Right cardiac atrium (tissue), 5 donors: ENCODE measurements at places on chromosomes 7 and 10. TPM values are rescaled to one million over a fixed set of nuclear protein-coding genes. Genes with fewer than 3 reads are reported as not detected.

Gene PDK4
- total RNA-seq, result 53.0 TPM

DNA sequence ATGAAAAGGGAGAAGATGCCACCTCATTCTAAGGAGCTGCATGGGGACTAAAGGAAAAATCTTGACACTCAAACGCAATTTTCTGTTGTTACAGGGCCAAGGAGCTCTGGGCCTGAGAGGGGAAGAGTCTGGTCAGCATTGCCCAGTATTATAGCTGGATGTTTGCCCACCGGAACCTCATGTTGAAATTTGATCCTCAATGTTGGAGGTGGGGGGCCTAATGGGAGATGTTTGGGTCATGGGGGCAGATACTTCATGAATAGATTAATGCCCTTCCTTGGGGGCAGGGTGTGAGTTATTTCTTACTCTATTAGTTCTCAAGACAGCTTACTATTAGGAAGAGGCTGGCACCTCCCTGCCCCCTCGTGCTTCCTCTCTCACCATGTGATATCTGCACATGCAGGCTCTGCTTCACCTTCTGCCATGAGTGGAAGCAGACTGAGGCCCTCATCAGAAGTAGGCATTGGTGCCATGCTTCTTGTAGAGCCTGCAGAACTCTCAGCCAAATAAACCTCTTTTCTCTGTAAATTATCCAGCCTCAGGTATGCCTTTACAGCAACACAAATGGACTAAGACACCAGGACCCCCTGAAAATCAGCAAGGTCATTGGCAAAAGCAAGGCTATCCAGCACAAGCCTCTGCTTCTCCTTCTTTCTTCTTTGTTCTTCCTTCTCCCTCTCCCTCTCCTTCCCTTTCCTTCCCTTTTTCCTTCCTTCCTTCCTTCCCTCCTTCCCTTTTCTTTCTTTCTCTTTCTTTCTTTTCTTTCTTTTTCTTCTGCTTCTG is 15.1 kb downstream of the GCK start:
- no peak for DNase-seq

DNA sequence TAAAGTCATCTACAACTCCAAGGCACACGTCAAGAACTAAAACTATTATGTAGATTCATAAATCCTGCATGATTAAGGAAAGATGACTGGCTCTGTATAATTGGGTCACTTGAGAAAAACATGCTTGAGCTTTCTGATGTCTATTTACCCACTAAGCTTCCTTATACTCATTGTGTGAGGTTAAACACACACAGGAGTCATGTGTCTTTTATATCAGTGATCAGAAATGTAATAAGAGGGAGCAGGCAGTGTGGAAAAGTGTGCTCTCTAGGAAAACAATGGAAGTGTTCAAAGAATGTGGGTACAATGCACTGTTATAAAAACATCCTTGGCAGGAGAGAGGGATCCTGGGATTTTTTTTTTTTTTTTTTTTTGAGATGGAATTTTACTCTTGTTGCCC is 108.6 kb upstream of the ARID5B start:
- DNase-seq, result no peak

Gene LRRC4
- total RNA-seq, result 6.8 TPM

Gene RHOBTB1
- total RNA-seq, result 9.7 TPM

DNA sequence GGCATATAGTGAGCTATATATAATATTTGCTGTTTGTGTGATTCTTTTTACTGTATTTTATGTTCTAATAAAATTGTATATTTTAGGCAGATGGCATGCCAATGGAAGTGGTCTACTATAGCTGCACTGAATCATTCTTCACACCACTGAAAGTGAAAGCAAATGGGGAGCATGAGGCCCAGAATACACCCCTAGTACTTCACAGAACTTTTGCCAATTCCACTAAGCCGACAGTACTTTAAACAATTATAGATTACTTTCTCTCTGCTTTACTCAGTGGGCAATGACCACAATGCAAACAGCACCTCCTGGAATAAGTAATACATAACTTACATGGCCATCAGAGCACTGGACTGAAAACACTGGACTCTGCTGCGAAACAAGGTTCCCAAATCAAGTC is 70.2 kb downstream of the ANKRD26 start:
- DNase-seq, result no peak

DNA sequence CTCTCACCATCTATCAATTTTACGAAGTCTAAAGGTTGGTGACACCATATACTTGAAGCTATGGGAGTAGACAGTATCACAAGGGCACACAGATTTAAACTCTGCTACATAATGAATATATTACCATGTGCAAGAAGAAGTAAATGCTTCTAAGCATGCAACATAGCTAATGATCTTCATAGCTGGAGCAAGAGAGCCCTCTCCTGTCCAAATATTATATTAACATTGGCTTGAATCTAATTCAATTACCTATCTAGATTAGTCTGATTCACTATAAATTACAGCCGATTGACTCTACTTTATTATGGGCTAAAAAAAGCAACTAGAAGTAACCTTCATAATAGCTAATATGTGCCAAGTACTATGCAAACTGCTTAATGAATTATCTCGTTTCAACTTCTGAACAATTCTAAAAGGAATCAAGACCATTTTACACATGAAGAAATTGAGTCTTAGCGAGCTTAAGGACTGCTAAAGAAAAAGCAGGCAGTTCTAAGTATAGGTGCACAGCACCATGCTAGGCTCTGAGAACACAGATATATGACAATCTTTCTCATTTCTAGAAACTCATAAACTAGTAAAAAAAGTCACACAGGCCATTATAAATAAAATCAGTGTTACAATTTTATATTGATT is 21.9 kb downstream of the FRA10AC1 start:
- DNase-seq, result no peak

DNA sequence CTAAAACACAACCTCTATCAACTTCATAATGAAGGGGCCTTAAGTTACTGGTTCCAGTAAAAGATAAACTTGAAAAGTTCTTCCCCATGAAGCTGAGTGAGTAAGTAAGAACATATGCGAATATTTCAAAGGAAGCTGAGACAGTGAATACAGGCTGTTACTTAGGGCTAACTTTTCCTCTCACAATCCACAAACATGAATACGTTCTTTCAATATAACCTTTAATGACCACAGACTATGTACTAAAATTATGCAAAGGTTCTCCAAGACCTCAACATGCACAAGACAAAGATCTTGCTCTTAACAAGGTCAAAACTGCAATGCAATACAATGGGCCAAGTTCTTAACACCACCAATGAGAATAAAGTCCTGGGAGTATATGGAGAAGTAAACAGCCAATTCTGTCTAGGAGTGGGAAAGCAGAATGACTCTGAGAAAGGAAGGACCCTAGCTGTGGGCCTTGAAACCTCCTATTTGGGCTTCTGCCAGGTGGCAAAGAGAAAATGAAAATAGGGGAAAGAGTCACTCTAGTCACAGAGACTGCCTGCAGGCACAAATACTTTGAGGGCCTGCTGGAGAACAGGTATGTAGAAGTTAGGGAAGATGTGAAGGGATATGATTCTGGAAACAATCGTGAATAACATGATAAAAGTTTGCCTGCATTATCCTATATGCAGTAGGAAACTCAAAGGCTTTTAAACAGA is 43.7 kb downstream of the OSBPL3 start:
- DNase-seq, result no peak

Gene BTBD16
- total RNA-seq, result 0.17 TPM

GRCh38 chr10:50234486-50234885 is 16.8 kb downstream of the ASAH2 start:
- no peak for DNase-seq

Gene HOGA1
- 13.4 TPM for total RNA-seq

GRCh38 chr7:39085590-39086049 is 107.9 kb downstream of the POU6F2 start:
- DNase-seq, result peak; percentile 41

DNA sequence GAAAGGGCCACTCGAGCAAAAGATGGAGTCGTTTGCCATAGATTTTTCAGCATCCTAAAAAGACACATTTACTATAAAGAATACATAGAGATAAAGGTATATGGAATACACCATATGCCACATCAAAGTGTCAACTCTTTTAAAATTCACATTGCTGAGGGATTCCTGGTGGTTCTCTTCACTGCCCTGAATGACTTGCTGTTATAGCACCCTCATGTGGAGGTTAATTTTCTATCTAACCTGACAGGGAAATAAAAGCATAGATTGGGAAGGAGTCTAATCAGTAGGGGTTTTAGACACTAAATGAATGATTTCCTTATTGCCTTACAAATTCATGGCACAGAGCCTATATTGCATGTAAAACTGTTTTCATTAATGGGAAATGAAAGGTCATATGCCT is 25.9 kb downstream of the DNAH11 start:
- DNase-seq, result no peak

Gene TCTN3
- 16.1 TPM for total RNA-seq

- DNase-seq, result no peak
These were observed 142.9 kb downstream of the SVIL start for GRCh38 chr10:29491918-29492317.

Gene FAM25C
- not detected for total RNA-seq

DNA sequence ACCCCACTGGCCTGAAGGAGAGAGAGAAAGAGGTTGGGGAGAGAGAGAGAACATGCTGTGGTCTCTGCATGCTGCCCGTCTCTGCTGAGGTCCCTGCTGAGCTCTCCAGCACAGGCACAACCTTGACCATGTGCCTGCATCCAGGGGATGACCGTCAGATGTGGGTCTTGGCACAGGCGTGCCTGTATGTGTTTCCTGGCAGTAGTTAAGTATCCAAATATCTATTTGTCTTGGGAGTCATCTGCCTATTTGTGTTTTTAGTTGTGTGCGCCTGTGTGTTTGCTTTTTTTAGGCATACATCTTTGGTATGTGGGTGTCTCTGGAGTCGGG is 1.9 kb upstream of the UNC5B start:
- DNase-seq, result no peak

- DNase-seq, result peak; percentile 82
These were observed 54.7 kb upstream of the MRLN start for GRCh38 chr10:59807629-59808620.

DNA sequence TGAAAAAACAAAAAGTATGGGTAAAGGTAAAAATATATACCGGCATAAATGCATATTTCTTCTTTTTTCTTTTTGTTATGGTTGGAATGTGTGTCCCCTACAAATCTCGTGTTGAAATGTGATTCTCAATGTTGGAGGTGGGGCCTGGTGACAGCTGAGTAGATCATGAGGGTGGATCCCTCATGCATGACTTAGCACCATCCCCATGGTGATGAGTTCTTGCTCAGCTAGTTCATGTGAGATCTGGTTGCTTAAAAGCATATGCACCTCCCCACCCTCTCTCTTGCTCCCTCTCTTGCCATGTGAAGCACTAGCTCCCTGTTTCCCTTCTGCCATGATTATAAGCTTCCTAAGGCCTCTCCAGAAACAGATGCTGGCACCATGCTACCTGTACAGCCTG is 93.3 kb downstream of the HYCC1 start:
- DNase-seq, result no peak

GRCh38 chr10:30103595-30104320 is 44.4 kb upstream of the JCAD start:
- peak; percentile 28 for DNase-seq

GRCh38 chr7:106243893-106244292 is 40.9 kb downstream of the NAMPT start:
- DNase-seq, result no peak

- no peak for DNase-seq
These were observed 2.3 kb downstream of the IGF2BP3 start for GRCh38 chr7:23467806-23468525.

- no peak for DNase-seq
These were observed 35.2 kb upstream of the WDFY4 start for GRCh38 chr10:48649349-48649944.

DNA sequence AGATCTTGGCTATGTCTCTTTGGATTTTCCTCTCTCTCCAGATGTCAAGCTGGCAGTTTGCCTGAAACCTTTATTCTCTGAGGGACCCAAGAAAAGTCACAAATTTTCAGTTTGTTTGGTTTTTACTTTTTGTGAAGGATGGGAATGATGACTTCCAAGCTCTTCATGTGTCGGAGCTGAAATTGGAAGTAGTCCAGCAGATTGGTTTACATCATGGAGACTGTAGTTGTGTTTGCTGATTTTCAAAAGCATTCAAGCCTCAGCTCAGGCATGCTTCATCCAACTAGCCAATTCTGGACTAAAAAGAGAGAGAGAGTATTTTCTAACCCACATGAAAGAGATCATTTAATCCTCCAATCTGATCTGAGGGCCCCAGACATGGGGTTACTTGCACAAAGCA is 326.2 kb upstream of the AUTS2 start:
- no peak for DNase-seq

- DNase-seq, result peak; percentile 86
These were observed 88.9 kb downstream of the GTF2IRD1 start for GRCh38 chr7:74542558-74543117.

Gene RAPGEF5
- total RNA-seq, result 29.2 TPM

DNA sequence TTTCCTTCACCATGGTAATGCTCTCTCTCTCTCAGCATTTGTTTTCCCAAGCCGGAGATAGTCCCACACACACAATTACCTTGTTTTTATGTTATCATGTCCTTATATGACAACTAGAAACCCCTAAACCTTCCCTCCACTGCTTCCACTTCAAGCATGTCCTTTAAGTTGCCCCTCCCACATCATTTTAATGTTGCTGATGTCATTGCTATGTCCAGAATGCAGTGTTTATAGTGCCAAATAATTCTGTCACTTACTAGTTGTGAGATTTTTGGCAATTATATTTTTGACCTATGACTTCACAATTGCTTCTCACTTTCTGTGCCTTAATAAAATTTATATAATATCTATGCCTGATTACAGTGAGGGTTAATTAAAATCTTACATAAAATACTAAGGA is 645.9 kb downstream of the XPNPEP1 start:
- DNase-seq, result no peak

- DNase-seq, result no peak
These were observed 3.8 kb upstream of the SKIDA1 start for GRCh38 chr10:21529032-21529910.

GRCh38 chr7:80313067-80313626 is 178.5 kb downstream of the GNAI1 start:
- DNase-seq, result no peak

DNA sequence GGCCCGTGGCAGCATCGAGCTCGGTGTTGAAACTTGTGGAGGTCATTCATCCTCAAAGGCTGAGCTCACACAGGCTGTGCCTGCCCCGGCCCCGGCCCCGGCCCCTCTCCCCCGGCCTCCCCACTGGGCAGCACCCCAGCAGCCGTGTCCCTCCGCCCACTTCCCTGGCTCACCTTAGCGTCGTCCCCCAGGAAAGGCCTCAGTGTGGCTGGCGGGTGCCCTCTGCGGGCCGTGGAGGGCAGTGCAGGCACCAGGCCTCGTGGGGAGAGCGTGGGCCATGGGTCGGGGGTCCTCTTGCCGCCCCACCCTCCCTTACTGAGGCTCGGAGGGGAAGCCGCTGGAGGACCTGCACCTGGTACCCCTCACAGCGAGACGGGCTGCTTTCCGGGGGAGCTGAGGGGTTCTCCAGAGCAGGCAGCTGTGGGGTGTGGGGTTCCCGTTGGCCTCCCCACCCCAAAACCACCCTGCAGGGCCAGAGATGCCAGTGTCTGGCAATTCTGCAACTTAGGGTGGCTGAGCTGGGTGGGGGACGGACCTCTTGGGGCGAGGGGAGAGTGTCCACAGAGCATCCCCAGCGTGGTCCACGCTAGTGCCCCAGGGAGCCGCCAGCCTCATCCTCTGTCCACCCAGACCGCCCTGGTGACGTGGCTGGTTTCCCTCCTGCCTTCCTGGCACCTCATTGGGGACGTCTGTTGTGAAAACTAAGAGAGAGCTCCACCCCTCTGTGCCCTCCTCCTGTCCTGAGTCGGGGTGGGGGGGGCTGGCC is 44.2 kb upstream of the DPYSL4 start:
- peak; percentile 80 for DNase-seq

GRCh38 chr10:63164166-63164623 is 31.1 kb downstream of the NRBF2 start:
- peak; percentile 58 for DNase-seq

Gene ADAP1
- total RNA-seq, result 6.3 TPM

- DNase-seq, result no peak
These were observed 121.9 kb downstream of the ANK3 start for GRCh38 chr10:60267802-60268201.

Gene CACNB2
- total RNA-seq, result 51.1 TPM
